ENCODE measurements at places on chromosomes 6 and 20. TPM values are rescaled to one million over a fixed set of nuclear protein-coding genes. Genes with fewer than 3 reads are reported as not detected.

DNA sequence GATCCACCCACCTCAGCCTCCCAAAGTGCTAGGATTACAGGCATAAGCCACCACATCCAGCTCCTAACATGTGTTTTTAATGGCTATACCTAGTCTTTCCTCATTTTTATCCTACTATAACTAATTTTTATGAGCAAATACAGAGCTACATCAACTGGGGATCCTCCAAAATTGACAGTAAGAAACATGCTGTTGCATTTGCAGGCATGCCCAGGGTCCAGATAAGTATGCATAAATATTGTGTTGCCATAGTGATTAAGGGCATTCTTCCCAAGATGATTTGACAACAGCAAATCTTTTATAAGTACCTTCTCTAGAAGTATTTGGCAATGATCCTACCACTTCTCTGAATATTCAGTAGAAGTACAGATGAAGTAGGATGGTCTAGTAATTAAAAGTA, 41.9 kb upstream of the MOXD1 start:
- no peaks in the 10 kb centered on the region for H3K27me3 ChIP-seq
- H3K36me3 ChIP-seq: no peaks in the 10 kb centered on the region
- no peak for DNase-seq

HTR1B gene
- not detected for total RNA-seq

SAMD3 gene
- 3.4 TPM for total RNA-seq

SLC39A7 gene
- total RNA-seq: 33.8 TPM

DNA sequence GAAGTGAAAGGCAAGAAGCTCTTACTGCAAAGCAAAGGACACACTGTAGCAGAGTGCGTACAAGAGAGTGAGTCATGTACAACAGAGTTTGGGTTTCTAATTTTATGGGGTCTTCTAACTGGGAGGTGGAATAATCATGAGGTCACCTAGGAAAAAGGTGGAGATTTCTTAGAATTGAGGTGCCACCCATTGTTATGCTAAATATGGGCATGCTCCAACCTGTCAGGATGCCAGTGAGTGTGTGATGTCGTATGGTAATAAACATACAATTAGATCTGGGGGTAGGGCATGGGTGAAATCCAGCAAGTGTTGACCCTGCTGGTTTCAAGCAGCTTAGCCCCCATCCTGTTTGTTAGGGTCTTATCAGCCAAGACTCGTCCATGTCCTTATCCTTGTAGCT, 46.6 kb downstream of the OR2B6 start:
- no peak overlapping the region for H3K27ac ChIP-seq
- no peaks in the 10 kb centered on the region for H3K36me3 ChIP-seq
- H3K27me3 ChIP-seq: no peaks in the 10 kb centered on the region
- H3K4me3 ChIP-seq: no peak overlapping the region
- no peaks in the 10 kb centered on the region for H3K4me1 ChIP-seq

DNA sequence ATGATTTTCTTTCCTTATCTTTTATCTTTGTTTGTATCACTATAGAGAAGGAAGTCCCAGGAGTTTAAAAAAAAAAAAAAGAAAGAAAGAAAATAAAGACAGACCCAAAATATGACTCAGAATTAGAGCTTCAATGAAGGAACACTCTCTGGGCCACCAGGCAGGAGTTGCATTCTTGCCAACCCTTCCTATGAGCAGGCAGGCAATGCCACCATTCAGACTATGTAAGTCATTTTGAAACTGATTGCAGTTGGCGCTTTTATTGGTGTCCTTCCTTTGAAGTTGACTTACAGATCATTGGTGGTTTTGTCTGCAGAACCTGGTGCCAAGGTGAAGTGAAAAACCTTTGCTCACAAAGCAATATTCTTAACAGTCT, 50.3 kb downstream of the MYB start:
- H3K27me3 ChIP-seq: no peaks in the 10 kb centered on the region
- no peaks in the 10 kb centered on the region for H3K4me1 ChIP-seq
- no peak for DNase-seq
- no peak overlapping the region for H3K27ac ChIP-seq
- H3K36me3 ChIP-seq: no peaks in the 10 kb centered on the region

ANGPT4 gene
- total RNA-seq: not detected

GRCh38 chr20:24952376-24953208, 3.5 kb downstream of the CST7 start:
- H3K36me3 ChIP-seq: no peaks in the 10 kb centered on the region
- no peaks in the 10 kb centered on the region for H3K27me3 ChIP-seq
- H3K4me3 ChIP-seq: no peak overlapping the region
- no peak overlapping the region for H3K27ac ChIP-seq
- no peak for DNase-seq

DNA sequence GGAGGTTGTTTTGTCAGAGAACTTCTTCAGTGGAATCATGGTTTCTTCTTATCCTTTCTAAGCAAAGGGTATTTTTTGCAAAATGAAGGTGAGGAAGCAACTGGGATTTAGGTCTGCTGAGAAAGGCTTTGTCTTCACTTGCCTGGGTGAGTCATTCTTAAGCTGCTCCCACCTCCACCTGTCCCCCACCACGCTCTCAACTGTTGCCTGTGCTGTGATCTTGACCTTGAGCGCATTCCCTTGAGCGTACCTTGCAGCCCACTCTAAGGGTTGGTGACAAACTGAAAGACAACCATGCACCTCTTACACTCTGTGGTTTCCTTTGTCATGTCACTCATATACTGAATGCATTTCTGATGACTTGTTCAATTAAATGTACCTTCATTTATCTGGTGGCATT, 641.1 kb downstream of the RNF144B start:
- DNase-seq: no peak
- H3K4me1 ChIP-seq: no peaks in the 10 kb centered on the region
- H3K27ac ChIP-seq: no peak overlapping the region

GRCh38 chr6:30766461-30767157, 22.3 kb upstream of the IER3 start:
- H3K27ac ChIP-seq: no peak overlapping the region
- H3K27me3 ChIP-seq: no peaks in the 10 kb centered on the region
- no peak for DNase-seq
- no peak overlapping the region for H3K4me3 ChIP-seq
- H3K4me1 ChIP-seq: no peaks in the 10 kb centered on the region

DNA sequence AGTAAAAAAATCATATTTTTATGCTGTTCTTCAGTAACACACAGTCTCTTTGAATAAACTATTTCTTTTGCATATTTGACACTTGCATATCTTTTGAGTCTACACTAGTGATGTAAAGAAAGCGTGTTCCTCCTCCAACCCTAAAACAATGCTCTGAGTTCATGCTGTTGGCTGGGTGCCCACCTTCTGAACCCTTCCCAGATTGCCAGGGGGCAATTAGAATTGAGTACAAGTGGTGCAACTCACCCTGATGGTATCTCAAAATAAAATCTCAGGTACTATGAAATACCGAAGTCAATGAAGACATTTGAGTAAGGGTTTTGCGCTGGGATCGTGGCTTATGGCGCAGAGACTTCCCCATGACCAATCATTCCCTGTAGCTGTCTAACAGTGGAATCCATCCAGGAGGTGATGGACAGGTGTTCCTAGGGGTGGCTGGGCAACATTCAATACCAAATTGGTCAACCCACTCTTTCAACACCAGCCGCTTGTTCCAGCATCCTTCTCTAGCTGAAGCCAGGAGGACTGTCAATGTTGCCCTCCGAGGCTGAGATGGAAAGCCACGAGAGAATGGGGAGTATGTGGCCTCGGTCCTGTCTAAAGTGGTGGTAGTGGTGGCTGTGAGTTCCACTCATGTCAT, 94.4 kb upstream of the ZNFX1 start:
- no peak overlapping the region for H3K4me3 ChIP-seq
- H3K27me3 ChIP-seq: no peaks in the 10 kb centered on the region
- no peak overlapping the region for H3K27ac ChIP-seq
- H3K4me1 ChIP-seq: no peaks in the 10 kb centered on the region

RHAG gene
- not detected for total RNA-seq

- no peaks in the 10 kb centered on the region for H3K36me3 ChIP-seq
- H3K27ac ChIP-seq: no peak overlapping the region
- no peak overlapping the region for H3K4me3 ChIP-seq
- no peaks in the 10 kb centered on the region for H3K4me1 ChIP-seq
Observed at GRCh38 chr6:128630213-128630612, 109.8 kb upstream of the PTPRK start.

GPLD1 gene
- not detected for total RNA-seq

HCRTR2 gene
- total RNA-seq: not detected

GRCh38 chr6:36034441-36034840, 6.8 kb downstream of the MAPK14 start:
- H3K4me1 ChIP-seq: peaks cover 78% of the 10 kb centered on the region

DNA sequence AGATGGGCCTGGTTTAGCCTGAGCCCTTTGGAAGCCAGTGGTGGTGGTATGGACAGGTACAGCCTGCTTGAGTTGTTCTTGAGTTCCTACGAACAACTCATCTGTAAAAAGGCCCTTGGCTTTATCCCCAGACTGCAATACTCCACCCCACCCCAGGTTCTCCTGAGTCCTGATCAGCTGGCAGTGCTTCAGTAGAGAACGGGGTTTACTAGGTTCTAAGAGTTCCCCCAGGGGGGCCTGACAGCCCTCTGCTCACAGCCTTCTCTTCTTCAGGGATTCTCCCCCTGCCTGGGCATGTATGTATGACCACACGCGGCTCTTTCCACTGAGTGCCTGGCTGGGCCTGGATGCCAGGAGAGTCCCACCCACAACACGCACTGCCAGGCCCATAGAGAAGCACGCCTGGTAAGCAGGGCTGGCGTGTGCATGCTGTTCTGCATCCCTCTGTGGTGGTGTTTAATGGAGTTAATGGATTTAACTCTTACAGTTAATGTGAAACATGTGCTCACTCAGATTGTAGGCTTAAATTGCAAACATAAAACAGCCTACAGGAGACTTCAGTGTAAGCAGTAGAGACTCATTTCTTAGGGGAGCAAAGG, 44.3 kb upstream of the SLC4A11 start:
- no peak for DNase-seq
- no peak overlapping the region for H3K27ac ChIP-seq
- no peaks in the 10 kb centered on the region for H3K4me1 ChIP-seq
- no peak overlapping the region for H3K4me3 ChIP-seq
- H3K36me3 ChIP-seq: no peaks in the 10 kb centered on the region

- no peaks in the 10 kb centered on the region for H3K36me3 ChIP-seq
- no peak overlapping the region for H3K4me3 ChIP-seq
- H3K4me1 ChIP-seq: peaks cover 8% of the 10 kb centered on the region
- DNase-seq: no peak
- H3K27me3 ChIP-seq: no peaks in the 10 kb centered on the region
Observed at GRCh38 chr6:36124881-36125280, 5.4 kb upstream of the MAPK13 start.

DNA sequence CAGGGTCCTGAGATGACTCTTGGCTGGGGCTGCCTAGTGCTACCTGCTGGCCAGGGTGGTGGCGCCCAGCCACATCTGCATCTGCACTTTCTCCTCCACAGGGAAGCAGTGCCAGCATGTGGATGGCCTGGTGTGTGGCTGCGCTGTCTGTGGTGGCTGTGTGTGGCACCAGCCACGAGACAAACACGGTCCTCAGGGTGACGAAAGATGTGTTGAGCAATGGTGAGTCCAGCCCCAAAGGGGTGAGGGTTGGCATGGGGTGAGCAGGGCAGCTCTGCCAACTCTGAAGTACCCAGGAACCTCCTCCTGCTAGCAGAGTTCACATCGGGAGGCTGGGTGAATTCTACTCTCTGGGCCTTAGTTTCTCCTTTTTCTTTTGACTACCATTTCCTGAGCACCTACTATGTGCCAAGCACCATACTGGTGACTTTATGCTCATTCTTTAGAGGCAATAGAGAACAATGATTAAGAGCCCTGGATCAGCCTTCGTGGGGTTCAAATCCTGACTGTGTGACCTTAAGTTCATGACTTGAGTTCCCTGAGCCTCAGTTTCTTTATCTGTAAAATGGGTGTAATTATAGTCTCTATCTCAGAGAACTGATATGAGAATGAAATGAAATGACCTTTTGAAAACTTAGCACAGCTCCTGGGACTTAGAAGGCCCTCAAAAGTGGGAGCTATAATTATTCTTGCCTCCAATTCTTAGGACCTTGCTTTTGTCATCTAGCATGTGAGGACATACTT, 2.1 kb downstream of the BPIFB4 start:
- H3K4me1 ChIP-seq: no peaks in the 10 kb centered on the region
- no peaks in the 10 kb centered on the region for H3K27me3 ChIP-seq

GMEB2 gene
- total RNA-seq: 19.4 TPM

- H3K4me3 ChIP-seq: no peak overlapping the region
- H3K27me3 ChIP-seq: no peaks in the 10 kb centered on the region
- no peak for DNase-seq
- no peaks in the 10 kb centered on the region for H3K36me3 ChIP-seq
- no peak overlapping the region for H3K27ac ChIP-seq
Observed at GRCh38 chr6:71082033-71082650, 125.3 kb upstream of the B3GAT2 start.

- H3K27me3 ChIP-seq: no peaks in the 10 kb centered on the region
- DNase-seq: no peak
- no peak overlapping the region for H3K4me3 ChIP-seq
- no peaks in the 10 kb centered on the region for H3K4me1 ChIP-seq
- no peaks in the 10 kb centered on the region for H3K36me3 ChIP-seq
- no peak overlapping the region for H3K27ac ChIP-seq
Observed at GRCh38 chr6:164183556-164184123, 769.1 kb downstream of the QKI start.

DNA sequence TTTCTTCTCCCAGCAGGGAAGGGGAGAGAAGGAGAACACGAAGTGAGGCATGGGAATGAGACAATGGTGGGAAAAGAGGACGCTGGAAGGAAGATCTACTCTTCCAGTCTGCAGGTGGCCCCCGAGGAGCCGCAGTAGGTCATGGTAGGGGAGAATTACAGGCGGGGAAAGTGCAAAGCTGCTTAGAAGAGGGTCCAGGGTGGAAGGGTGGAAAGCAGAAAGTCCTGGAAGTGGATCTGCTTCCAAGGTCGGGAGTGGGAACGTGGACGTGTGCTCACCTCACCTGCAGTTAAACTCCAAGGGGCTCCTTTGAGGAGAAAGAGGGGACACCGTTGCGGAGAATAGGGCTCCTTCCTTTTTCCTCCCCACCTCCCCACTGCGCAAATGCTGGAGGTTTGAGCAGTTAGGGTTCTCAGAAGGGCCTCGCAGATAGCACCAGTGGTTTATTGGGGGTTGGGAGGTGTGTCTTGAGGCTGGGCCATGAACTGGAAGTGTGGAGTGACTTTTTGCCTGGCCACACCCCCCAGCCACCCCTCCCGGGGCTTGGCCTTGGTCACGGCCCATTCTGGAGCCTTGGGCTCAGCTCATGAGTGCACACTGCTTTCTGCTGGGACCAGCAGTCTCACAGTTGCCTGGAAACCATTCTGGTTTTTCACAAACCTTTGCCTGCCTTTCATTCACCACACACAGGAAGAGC, 100.4 kb upstream of the MLN start:
- DNase-seq: peak; percentile 80
- H3K27me3 ChIP-seq: no peaks in the 10 kb centered on the region
- no peaks in the 10 kb centered on the region for H3K36me3 ChIP-seq
- H3K27ac ChIP-seq: peak overlapping the region; percentile 70
- H3K4me3 ChIP-seq: no peak overlapping the region
- peaks cover 25% of the 10 kb centered on the region for H3K4me1 ChIP-seq

DNA sequence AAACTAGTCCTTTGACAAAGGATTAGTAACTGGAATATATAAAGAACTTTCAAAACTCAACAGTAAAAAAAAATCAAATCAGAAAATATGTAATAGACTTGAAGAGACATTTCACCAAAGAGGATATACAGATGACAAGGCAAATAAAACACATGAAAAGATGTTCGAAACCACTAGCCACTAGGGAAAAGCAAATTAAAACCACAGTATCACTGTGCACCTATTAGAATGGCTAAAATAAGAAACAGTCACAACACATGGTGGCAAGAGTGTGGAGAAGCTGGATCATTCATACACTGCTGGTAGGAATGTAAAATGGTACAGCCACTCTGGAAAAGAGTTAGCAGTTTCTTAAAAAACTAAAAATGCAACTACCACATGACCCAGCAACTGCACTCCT, 14.9 kb downstream of the ZBTB2 start:
- no peak overlapping the region for H3K4me3 ChIP-seq
- H3K27me3 ChIP-seq: no peaks in the 10 kb centered on the region
- H3K4me1 ChIP-seq: no peaks in the 10 kb centered on the region
- no peak for DNase-seq
- no peak overlapping the region for H3K27ac ChIP-seq
- H3K36me3 ChIP-seq: no peaks in the 10 kb centered on the region

SLPI gene
- total RNA-seq: 22.8 TPM

Measured in Peyer's patch (tissue), 4 donors.